ENCODE measurements at places on chromosomes 12 and 14.

GRCh38 chr12:119989361-119989730 lies 310 bp downstream of the BICDL1 start:
- DNase-seq, result no peak

DNA sequence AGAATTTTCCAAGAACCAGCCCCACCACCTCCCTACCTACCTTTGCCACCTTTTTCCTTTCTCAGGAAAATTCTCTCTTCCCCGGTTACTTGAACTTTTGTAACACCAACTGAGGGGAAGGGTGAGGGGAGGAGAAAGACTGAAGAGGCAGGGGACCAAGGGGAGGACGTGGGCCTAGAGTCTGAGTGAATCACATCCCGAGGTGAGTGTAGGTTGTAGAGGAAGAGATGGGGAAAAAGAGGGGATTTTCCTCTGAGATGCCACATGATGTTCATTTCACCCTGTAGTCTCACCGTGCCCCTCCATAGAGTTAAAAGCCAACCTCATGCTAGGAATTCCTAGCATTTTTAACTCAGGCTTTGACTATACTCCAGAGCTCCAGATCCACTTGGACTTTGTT lies 311.8 kb downstream of the RPAP3 start:
- no peak for DNase-seq

GRCh38 chr12:63362791-63363190 lies 211.8 kb upstream of the AVPR1A start:
- no peak for DNase-seq

DNA sequence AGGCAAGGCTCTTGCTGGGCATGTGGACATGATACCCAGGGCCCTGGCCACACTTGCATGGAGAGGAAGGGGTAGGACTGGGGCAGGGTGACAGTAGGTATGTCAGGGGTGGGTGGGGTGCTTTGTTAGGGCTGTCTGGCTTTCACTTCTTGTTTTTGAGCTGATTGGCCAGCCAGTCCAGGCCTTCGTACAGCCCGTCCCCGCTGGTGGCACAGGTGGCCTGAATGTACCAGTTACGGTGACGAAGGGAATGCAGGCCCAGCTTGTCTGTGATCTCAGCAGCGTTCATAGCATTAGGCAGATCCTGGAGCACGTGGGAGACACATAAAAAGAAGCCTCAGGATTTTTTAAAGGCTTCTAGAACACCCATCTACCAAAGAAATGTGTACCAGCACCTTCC lies 13.5 kb upstream of the FKBP11 start:
- no peak for DNase-seq

DNA sequence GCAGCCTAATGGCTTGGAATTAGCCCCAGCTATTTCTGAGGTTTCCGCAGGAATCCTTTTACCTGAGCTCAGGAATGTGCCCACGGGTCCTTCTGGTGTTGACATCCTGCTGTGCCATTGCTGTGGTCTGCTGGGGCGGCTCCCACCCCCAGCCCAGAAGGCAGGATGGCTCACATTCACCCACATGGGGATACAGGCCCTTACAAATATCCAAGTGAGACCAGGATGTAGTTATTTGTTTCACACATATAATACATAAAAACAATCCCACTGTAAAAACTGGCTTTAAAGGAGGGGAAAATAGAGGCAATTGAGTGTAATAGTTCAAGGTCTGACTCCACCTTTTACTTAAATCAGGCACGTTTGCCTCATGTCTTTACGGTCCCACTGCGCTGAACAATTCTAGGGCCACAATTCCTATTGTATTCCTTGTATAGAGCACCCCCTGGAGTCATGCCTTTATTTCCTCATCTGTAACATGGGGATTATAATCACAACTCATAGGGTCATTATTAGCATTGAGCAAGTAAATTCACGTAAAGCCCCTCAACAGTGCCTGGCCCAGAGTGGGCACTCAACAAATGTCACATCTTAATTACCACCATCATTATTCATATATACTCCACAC lies 57.2 kb upstream of the FICD start:
- DNase-seq, result no peak

- DNase-seq, result no peak
Observed at GRCh38 chr14:101241807-101242278, 319.5 kb upstream of the DIO3 start.

DNA sequence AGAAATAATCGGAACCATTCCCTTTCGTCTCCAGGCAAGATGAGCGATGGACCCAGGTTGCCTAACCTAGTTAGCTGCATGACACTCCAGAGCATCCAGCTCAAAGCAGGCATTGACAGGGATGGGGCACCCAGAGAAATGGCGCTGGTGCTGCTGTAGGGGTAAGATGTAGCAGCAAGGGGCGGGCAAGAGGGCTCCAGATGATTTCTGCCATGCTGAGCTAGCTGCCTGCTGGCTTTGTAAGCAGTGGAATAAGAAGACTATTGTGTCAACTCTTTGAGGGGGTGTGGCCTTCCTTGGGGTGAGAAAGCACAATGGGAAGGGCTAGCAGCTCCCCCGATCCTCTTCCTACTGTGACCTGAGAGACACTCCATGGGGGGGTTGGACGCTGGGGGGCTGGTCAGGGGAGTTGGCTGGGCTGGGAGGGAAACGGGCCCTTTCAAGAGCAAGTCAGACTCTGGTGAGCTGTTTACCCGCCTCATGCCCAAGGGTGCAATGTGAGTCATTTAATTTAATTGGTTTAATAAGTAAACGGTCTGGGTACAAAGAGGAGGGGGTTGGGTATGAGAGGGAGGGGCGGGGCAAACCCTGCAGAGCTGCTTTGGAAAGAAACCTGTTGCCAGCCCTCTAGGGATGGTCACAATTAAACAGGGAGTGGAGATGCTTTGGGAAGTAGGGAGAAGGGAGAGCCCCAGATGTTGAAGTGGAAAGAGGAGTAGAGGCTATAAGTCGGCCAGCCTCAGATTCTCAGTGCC lies 50.5 kb downstream of the B4GALNT3 start:
- DNase-seq, result no peak

GRCh38 chr12:4866299-4866698 lies 43.4 kb upstream of the KCNA1 start:
- DNase-seq, result no peak

DNA sequence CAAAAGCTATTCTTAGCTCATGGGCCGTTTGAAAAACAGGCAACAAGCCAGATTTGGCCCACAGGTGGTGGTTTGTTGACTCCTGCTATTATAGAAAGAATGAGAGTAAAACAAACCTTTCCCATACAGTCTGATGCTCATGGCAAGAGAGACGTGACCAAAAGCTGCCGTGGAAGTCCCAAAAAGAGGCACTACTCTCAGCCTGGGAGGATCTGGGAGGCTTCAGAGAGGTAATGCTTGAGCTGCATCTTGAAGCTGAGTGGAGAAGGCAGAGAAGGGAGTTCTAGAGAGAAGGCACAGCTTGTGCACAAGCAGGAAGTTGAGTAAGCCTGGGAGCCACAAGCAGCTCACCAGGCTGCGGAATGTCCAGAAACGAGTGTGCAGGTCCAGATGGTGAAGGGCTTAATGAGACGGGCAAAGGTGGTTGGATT lies 9.6 kb downstream of the PLXNC1 start:
- DNase-seq, result no peak

DNA sequence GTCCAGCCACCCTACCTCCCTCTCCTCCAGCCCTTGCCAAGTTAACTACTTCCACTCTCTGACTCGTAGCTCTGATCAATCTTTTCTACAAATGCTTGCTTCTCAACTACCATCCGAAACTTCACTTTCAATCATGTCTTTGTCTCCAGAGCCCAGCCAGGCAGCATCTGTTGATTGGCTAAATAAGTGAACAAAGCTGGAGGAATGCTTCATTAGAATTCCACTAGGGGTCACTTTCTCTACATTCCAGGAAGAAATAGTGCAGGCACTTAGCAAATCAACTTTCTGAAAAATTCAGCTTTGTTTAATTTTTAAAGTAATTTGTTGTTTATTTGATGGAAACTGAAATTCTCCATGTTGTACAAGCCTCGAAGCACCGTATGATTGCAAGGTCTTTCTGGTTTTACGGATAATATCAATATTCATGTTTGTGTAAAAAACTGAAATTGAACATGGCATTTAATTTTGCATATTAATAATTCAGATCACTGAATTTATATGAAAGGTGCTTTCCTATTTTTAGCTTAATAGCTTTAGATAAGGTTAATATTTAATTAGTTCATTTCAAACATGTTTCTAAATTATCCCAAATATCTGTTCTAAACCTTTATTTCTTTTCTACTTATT lies 32.4 kb upstream of the HELB start:
- no peak for DNase-seq

- DNase-seq, result no peak
Observed at GRCh38 chr12:83106873-83107272, 420.2 kb downstream of the TMTC2 start.

DNA sequence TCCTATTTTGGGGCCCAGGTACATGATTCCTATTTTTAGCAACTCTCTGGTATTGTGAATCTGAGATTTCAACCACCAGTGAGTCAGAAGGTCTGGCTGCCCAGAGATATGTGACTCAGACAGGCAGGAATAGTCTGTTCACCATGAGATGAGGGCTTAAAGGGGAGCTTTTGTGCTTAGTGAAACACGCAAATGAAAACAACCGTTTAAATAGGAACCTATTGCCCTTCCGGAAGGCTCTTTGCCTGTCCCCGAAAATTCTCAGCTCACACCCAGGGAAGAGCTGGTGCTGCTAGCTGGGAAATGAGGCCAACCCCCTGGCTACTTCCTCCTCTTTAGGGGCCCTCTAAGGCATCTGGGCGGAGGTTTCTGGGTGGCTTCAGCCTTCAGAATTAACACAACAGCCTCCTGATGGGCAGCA lies 283.6 kb downstream of the CACNA1C start:
- no peak for DNase-seq

- DNase-seq, result peak; percentile 77
Observed at GRCh38 chr14:71555654-71556559, 376.3 kb upstream of the RGS6 start.

DNA sequence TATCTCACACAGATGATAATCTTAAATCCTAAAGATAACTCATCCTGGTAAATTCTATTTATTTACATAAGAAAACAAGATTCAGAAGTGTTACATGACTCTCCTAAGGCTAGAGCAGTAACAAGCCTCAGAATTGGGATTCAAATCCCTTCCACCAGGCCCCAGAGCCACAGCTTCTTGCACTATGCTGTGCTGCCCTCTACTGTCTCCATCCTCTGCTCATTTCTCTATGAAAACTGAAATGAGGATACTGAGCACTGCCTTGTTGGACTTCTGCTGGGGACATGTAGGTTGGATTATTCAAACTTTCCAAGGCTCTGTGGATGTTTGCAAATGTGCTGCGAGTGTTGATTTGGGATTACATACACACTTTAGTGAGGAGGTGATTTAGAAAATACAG lies 23.5 kb upstream of the C12orf50 start:
- DNase-seq, result peak; percentile 11

- DNase-seq, result no peak
Observed at GRCh38 chr14:104919993-104920315, 4.7 kb upstream of the PLD4 start.
